ENCODE measurements at places on chromosomes 3 and 15.

- no peak for DNase-seq
These were observed 287.5 kb downstream of the MAGI1 start for GRCh38 chr3:65751123-65751700.

DNA sequence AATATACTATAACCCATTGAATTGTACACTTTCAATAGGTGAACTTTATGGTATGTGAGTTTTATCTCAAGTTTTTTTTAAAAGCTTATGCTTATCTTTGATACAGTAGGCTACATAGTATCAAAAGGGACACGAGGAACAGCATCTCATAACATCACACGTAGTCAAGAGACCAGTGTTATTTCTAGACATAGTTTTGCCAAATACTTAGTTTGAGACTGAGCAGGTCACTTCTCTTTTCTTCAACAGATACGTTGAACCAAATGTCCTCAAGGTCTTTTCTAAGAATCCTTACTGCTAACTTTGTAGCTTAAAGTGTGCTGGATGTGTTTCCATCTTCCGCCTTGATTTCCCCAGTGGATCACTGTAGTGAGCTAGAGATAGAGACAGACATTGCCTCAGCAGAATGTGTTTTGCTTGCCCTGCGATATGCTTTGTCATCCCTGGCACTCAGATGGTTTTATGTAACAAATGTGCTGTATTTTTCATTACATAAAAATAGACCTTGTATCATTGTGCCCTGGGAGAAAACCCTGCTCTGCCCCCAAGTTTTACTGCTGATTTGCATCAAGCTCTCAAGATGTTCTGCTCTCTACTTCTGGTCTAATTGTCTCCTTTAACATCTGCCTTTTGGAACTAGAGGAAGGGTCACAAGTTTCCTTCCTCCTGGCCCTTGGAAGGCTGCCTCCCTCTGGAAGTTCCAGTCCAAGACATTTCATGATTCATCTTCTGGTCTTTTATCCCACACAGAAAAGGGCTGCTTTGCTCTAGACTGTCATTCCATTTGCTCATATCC lies 426.4 kb upstream of the RGMA start:
- DNase-seq = no peak

- no peak for DNase-seq
These were observed 51.9 kb upstream of the CDIN1 start for GRCh38 chr15:36527235-36528162.

- no peak for DNase-seq
These were observed 44.8 kb upstream of the NTRK3 start for GRCh38 chr15:88301311-88301710.

DNA sequence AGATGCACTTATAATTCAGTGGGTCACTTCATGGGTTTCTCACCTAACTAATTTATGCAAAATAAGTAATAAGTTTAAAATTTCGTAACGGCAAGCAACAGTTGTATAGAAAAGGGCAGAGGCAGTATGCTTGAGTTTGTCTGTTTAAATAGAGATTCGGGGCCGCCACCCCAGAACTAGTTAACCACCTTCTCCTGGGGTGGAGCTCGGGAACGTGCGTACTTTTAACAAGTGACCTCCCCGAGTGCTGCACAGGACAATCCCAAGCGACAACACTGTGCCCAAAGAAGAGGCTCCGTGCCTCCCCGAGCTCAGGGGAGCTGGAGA lies 439 bp downstream of the SSR3 start:
- DNase-seq = no peak

- no peak for DNase-seq
These were observed 13.8 kb upstream of the NSMCE3 start for GRCh38 chr15:29283381-29283780.

DNA sequence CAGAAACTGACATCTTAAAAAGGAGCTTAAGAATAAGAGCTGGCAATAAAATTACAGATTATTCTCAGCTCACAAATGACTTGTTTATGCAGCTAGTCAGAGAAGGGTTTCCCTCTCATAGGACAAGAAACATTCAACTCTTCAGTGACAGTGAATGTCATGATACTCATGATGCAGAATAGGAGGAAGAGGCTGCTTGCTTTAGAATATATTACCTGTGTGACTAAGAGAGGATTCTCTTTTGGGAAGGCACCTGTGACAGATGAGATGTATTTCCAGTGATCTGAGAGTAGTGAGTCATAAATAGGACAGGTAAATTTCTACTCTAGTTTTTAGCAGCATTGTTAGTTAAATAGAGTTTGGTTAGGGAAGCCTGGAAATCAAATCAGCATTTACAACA lies 39.9 kb downstream of the RASA2 start:
- DNase-seq = no peak

DNA sequence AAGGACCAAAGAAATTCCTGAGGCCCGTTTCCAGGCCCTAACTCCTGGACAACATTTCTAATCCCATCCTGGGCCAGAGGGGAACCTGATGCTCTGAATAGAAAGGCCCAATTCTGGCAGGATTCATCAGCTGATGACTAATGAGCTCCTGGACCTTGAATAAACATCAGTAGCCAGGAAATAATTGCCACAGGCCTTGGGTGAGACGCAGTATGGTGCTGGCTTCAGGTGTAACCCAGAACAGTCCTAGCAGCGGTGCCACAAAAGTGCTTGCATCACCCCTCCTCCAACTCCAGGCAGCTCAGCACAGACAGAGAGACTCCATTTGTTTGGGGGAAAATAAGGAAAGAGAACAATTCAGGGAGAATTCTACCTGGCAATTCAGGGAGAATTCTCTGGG lies 184.7 kb upstream of the POU1F1 start:
- no peak for DNase-seq

DNA sequence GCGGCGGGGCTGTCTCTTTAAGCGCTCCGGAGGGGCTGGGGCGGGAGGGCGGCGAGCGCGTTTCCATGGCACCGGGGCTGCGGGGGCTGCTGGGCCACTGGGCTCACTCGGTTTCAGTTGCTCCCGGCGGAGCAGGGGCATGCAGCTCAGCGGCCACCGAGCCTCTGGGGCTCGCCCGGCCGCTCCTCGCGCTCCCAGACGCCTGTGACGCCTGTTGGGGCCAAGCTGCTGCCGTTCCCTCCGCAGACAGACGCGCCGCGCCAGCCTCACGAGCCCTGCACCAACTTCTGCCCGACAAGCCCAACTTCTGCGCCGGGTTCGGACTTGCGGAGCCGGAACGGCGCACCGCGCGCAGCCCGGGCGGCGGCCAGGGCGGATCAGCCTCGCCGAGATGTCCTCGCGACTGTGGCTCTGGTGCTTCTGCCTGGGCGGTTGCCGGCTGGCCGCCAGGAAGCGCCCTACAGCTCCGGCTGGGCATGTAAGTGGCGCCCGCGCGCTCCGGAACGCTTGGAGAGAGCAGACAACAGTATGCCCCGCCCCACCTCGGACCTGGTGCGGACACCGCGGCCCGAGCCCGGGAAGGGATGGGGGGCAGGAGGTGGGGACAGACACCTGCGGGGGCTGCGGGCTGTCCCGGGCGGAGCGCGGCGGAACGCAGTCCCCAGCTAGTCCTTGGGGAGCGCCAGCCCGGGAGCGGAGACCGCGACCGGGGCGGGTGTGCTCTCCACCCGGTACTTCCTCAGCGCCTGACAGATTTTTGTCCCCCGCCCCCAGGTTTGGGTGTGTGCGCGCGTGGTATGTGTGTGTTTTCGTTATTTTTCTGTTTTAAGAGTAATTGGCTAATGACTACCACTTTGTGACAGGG lies 154.1 kb upstream of the GOLIM4 start:
- DNase-seq = peak; percentile 64

GRCh38 chr3:59677747-59678702 lies 628.2 kb upstream of the CFAP20DC start:
- DNase-seq = peak; percentile 35

- DNase-seq = no peak
These were observed 1.3 kb downstream of the MAGI1 start for GRCh38 chr3:66037330-66037985.

GRCh38 chr3:48997714-48998637 lies 7.9 kb downstream of the P4HTM start:
- DNase-seq = peak; percentile 68

DNA sequence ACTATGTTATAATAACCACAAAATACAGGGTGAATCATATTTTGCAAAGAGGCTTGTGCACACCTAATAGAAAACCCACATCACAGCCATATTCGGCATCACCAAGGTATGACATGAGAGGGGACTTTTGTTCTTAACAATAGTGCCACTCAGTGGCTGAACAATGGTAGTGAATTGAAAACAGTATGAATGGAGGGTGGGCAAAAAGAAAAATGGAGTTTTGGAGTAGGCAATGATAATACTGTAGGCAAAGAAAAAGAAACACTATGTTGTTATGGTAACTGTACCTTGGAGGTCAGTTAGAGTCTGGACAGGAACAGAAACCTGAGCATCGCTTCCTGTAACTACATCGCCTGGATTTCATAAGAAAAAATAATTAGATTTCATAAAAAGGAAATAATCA lies 348.6 kb downstream of the PLCL2 start:
- DNase-seq = peak; percentile 3

GRCh38 chr3:146166415-146166821 lies 5.4 kb upstream of the PLOD2 start:
- no peak for DNase-seq

DNA sequence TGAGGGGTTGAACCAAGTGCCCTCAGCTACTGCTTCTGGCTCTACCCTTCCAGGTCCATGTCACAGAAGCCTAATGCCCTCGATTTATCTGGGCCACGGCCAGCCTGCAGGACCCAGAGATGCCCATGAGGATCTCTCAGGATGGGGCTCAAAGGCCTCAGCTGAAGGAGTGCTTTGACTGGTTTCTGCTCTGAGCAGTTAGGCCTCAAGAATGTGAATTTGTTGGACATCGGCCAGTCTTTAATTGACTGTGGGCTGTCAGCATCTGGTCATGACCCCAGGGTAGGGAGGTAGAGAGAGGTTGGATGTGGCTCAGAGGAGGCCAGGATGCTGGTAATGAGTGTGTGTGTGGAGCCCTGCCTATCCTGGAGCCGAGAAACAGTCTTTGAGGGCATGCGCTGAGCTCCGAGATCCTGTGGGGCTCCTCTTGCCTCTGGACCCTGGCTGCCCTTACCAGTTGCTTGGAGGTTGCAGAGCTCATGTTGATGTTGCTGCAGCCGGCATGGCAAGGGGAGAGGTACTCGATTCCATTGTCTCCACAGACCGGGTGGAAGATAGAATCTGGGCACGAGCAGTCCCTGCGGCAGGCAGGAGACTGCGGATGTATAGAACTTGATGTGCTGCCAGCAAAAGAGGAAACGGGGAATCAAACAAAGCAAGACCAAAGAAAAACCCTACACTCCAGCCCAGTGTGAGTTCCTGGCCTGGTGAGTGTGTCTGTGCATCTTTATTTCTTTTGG lies 49.1 kb upstream of the RAB6B start:
- DNase-seq = peak; percentile 79

DNA sequence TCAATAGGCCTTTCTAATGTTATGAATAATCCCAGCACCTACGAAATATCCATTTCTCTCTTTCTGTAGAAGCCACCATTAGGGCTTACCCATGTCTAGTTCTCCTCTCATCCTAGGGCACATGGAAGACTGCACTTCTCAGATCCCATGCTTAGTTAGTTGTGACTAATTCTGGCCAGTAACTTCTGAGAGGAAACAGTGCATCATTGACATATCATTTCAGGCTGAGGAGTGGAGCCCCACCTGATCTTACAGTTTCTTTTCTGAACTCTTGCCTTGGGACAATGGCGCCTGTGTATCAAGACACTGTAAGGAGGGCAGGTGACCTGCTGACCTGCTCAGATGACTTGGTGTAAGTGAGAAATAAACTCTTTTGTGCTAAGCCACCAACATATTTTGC lies 39.4 kb upstream of the TBL1XR1 start:
- DNase-seq = no peak

DNA sequence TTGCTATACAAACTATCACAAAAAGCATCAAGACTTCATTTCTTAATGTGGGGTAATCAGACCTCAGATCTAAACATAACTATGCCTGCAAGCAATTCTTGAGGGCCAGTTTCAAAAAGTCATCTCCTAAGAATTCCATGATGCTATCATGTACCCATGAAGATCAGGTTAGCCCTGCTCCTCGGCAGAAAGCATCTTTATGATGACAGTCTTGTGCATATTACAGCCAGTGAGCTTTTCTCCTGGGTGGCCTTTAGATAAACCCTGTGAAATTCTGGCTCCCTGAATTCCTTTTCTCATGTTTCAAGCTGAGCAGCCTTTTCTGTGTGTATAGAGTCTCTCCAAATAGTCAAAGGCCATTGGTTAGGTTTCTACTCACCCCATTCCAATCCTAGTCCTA lies 201.9 kb upstream of the MCTP2 start:
- no peak for DNase-seq

GRCh38 chr3:45125550-45126026 lies 20.6 kb downstream of the CDCP1 start:
- DNase-seq = peak; percentile 0

DNA sequence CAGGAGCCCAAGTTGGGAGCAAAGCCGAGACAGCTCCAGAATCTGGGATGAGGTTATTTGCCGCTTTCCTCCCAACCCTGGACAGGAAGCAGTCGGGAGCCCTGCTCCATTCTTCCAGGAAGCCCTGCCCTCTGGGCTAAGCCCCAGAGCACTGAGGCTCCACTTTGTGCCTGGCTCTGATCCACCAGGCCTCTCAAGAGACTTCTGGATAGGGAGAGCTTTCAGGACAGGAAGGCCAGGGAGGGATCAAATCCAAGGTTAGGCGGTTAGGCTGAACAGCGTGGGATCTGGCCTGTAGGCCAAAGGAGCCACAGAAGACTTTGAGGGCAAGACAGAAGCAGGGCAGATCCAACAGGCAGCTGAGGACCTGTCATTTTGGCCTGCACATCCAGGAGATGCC lies 835 bp downstream of the STOML1 start:
- no peak for DNase-seq

- DNase-seq = no peak
These were observed 113.7 kb downstream of the LRIG1 start for GRCh38 chr3:66386925-66387650.
